Kidney (tissue), 22 donors: ENCODE measurements at places on chromosomes 1 and 21.

GRCh38 chr1:172292840-172293239 is 127.6 kb upstream of the C1orf105 start:
- no peak for DNase-seq

- no peak for DNase-seq
Observed at GRCh38 chr1:63463248-63463647, 59.8 kb downstream of the ITGB3BP start.

DNA sequence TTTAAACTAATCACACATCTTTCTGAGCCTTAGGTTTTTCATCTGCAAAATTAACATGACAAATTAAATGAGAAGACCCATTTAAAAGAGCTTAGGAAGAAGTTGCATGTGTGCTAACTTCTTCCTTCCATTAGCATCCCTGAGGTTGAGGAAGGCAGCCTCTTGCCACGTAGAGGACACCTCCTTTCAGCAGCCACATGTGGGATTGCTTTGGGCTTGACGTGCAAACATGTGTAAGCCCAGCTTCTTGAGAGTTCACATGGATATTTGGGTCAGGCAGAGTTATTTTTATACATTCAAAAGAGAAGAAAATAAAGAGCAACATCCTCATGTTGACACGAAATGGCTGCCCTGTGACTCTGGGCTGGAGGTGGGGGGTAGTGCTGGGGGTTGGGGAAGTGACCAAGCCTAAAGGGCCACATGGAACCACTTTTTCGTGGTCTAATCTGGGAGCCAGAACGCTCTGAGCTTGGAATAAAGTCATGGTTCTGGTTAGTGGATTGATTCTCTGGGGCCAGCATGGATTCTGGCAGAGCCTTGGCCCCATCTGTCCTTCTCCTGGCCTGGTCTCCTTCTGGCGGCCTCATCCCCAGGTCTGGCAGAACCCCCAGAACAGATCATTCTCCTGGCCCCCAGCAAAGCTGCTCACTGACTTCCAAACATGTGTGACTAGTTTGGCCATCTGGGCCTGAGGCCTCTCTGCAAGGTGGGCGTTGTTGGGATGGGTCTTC is 137.1 kb upstream of the USP24 start:
- no peak for DNase-seq

- DNase-seq: no peak
Observed at GRCh38 chr1:161225178-161225533, 704 bp upstream of the TOMM40L start.

- no peak for DNase-seq
Observed at GRCh38 chr21:32162727-32163320, 116.0 kb downstream of the MIS18A start.

DNA sequence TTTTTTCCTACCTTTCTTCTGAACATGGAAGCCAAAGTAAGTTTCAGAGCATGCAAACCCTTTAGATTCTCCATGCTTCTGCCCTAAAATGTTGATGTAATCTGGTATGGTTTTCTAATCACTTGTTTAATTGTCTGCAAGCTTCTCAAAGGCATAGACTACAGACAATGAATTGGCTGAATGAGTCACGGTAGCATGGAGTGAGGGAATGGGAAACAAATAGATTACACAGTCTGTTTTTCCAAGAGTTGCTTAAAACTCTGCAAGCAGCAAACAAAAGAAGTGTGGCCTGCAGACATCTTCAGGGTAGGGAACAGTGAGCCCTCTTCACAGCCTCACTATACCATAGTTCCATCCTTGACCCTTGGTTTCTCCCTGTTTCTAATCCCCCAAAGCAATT is 326.0 kb downstream of the BARHL2 start:
- no peak for DNase-seq

DNA sequence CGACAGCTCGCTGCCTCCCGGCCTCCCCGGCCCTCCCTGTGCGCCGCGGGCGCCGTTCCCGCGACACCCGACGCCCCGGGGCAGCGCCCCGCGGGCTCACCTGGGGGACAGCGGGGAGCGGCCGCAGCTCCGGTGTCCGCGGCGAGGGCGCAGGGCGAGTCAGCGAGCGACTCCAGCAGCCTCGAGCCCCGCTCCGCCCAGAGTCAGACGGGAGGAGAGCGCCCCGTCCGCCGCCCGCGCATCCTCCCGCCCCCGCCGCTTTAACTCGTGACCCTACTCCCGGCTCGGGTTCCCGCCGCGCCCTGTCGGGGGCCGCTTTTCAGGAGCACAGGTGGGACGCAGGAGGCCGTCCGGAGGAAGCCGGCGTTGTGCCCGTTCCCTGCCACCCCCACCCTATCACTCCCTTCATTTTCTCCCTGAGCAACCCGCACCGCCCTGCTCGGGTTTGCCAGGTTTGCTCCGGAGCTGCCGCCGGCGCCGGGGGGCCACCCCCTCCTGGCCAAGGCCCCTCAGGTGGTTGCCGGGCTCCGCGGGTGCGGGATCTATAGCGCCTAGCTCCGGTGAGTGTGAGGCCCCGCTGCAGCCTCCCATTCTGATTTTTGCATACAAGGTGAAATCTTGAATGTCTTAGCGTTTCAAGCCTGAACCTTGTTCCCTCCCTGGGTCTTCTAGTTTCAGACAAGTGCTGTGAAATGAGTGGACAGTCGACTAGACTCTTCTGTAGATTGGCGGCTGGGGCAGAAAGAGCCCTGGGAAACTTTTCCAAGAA is at the start of gene MCOLN3:
TSS of gene MCOLN3 (minus strand) at position 205 of the 769 bp plus-strand sequence. CDS start 3,140 bp downstream, outside the sequence.
- DNase-seq: peak; percentile 69

- peak; percentile 68 for DNase-seq
Observed at GRCh38 chr1:161190962-161191521, 7.8 kb downstream of the ADAMTS4 start.

- no peak for DNase-seq
Observed at GRCh38 chr1:67734323-67734690, 49.3 kb downstream of the GADD45A start.

DNA sequence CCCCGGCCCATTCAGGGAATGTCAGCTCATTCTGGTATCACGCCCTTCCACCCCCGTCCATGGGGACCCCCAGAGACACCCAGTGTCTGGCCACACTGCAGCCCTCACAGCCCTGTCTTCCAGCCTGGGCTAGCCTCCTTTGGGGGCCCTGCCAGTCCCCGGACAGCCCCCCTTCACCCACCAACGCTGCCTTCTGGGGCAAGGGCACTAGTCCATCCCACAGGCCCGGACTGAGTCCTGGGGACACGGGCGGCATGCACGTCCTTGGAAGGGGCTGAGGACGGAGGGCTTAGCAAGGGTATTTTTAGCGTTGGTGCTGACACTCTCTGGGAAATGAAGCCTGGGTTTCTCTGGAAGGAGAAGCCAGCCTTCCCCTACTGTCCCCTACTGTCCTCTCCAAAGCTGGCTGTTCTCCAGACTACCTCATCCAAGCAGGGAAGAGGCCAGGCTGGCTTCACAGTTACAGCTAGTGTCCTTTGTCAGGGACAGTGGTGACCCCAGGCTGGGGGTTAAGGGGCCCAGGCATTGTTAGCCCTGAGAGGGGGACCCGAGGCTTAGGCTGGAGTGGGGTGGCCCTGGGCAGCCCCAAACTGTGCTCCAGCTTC is 39.5 kb downstream of the COQ8A start:
- DNase-seq: no peak

DNA sequence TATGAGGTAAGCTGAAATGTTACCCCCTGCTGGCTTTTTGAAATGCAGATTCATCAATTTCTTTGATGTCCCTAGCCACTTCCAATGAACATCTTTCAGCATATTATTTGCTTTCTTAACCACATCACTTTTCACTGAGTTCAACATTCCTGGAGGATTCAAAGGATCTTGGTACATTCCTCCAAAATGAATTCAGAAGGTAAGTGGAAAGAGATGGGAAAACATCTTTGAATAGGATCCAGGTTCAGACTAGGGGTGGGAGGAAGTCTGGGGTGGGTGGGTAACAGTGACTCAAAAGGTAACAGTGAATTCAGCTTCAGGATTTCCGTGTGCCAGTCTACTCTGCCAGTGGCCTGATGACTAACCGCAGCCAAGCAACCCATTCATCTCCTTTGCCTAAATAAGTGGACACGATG is 180.7 kb downstream of the ZC3H11B start:
- no peak for DNase-seq

DNA sequence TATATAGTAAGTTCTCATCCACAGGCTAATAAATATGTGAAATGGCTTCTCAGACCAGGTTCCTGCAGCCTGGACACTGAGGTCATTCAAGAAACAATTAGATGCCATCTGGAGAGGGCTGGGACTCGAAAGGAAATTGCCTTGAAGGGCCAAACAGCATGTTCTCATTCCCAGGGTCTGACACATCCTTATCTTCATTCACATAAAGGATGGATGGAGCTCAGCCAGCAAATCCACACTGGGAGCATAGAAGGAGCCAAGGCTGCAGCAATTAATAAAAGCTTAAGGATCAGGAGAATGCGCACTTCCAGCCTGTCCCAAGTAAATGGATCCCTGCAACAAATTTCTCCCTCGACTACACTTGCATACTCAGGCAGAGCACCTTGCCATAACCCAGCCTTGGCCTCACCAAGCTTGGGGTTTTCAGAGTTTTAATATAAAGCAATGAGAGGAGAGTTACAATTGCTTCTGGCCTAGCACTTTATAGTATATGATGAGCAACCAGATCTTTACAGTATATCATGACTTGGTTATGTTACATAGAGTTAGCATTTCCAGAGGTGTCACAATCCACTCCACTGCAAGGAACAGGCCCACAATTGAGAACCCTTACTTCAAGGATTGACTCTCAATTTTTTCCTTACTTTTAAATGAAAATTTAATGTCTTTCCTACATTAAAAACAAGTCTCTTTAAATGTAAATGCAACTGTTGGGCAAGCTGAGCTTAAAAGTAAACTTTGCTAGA is 55.9 kb downstream of the BCAR3 start:
- DNase-seq: peak; percentile 71

DNA sequence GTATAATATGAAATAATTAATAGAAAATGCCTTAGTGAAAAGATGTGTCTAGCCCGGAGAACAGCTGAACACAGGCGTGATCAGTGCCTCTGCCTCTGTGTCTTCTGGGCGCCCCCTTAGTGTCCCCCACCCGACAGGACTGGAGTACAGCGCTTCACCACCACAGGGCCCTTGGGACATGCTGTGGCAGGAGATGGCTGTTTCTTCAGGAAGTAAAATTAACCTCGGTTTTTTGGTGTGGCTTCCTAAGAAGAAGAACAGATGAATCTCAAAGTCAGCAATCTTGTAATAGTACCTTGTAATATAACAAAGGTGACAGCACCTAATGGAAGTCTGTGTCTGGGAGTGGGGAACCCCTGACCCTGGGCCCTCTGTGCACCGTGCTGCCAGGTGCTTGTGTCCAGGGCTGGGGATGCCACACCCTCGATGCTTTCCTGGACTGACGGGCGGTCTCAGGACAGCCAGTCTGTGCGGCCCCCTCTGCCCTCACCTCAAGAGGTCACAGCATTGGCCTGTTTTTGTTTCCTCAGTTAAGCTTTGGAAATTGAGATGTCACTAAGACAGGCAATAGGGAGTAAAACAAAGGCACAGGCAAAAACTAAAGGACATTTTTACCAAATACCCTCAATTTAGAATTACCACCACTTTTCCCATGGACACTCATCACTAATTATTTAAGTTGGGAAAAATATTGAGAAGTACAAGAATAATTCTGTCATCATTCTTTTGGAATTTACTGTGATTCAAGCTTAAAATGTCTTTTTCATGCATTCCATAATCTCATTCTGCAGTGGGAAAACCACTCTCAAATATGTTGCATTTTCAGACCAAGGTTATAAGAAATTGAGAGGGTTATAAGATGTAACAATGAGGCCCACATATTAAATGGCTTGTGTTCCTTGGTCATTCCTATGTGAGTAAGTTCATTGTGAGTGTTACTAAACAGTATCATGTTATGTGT is 79.3 kb downstream of the ADARB1 start:
- DNase-seq: no peak

DNA sequence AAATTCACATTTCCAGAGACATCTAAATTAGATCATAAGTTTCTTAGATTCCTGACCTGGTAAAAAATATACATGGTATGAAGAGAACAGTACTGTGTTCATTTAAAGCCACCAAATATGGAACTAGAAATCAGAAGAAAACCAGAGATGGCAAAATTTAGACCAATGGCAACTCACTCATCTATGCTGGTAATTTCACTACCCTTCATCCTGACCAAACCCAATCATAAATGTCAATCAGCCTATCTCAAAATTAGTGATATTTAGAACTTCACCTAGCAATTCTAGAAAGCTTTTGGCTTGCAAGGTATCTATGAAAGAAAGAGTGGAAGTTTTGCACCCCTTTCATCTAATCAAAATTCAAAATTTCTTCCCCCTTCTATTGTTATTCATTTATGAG is 107.7 kb downstream of the NIBAN1 start:
- no peak for DNase-seq

- DNase-seq: no peak
Observed at GRCh38 chr1:66495495-66495894, 38.5 kb upstream of the SGIP1 start.

DNA sequence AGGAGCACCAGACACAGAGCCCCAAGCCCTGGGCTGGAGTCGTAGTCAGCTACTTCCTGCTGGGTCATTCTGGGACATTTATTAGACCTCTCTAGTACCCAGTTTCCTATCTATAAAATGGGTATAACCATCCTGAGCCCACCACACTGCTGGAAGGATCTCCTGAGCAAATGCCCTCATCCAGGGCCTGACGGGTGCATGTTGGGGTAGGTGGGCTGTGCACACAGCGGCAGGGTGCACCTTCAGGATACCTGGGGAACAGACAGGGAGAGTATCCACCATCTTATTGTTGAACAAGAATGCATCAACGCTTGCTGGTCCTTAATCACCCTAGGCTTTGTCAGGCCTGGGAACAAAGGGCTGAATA is 191.0 kb downstream of the HIVEP3 start:
- DNase-seq: no peak

- DNase-seq: peak; percentile 87
Observed at GRCh38 chr1:43563876-43564539, 33.3 kb downstream of the PTPRF start.
